ENCODE measurements at places on chromosomes 1 and 21.

GRCh38 chr1:27992276-27992675 is 32.5 kb downstream of the XKR8 start:
- DNase-seq = no peak

- DNase-seq = no peak
Observed at GRCh38 chr21:45415188-45415942, 10.4 kb downstream of the COL18A1 start.

DNA sequence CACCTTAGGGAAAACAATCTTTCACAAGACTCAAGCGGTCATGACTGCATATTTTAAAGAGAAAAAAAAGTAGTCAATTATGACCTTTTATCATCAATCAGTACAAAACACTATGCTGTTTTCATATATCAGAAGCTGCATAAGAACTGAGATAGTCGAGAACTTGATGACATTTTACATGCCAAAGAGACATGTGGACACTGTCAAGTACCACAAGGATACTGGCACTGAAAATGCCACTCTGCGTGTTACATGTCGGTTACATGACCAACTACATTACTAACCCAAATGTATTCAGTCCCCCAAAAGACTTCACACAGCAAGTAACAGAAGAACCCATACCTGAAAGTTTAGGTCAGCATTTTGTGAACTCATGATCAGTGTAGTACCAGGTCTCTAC is 975.0 kb upstream of the ADGRL4 start:
- DNase-seq = no peak

DNA sequence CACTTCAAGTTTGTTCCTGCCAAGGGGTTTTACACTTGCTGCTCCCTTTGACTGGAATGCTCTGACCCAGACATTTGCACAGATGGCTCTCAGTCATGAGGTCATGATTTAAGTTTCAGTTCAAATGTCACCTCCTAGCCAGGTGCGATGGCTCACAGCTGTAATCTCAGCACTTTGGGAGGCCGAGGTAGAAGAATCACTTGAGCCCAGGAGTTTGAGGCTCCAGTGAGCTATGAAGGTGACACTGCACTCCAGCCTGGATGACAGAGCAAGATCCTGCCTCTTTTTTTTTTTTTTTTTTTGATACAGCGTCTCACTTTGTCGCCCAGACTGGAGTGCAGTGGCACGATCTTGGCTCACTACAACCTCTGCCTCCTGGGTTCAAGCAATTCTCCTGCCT is 4.5 kb upstream of the ZMYM4 start:
- DNase-seq = no peak

GRCh38 chr1:6967431-6968111 is 182.3 kb downstream of the CAMTA1 start:
- no peak for DNase-seq

DNA sequence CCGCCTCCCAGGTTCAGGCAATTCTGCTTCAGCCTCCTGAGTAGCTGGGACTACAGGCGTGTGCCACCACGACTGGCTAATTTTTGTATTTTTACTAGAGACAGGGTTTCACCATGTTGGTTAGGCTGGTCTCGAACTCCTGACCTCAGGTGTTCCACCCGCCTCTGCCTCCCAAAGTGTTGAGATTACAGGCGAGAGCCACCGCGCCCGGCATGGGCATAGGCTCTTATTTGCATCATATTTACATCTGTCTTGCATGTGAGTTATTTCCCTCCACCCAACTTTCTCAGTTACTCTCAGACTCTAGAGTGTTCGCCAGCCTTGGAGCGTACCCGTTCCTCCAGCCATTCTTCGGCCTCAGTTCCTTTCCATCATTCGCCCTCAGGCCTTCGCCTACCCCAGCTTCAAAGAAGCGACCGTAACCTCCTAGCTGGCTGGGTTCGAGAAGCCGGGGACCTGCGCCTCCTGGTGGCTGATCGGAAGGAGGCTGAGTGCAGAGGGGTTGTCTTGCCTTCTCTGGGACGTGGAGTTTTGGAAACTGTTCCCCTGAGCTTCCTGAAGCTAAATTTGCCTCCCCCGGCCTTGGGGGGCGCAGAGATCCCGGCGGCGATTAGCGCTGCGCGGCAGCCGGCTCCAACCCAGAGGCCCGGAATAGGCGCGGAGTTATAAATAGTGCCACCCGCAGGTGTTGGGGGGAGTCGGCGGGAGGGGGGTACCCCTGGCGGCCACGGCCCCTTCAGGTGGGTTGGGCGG is 3.6 kb upstream of the ZBTB7B start:
- no peak for DNase-seq

- no peak for DNase-seq
Observed at GRCh38 chr1:181104042-181104789, 15.7 kb downstream of the IER5 start.

DNA sequence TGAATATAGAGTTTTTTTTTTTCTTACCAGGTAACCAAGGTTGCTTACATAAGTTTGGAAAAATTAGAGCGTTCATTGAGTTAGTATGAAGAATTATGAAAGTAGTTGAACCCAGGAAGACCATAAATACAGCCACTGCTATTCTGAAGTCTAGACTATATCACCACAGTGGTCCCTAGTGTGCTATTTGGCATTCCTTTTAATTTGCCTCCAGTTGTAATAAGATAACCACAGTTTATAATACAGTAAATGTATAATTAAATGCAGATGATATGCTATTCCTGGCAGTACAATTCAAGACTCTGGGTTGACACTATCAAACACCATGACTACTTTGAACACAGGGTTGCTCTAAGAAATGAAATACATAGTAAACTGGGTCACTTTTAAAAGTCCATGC is 270.5 kb downstream of the BRINP2 start:
- DNase-seq = no peak

- DNase-seq = no peak
Observed at GRCh38 chr1:66981679-66982078, 56.9 kb downstream of the MIER1 start.

GRCh38 chr1:84156210-84156621 is 12.1 kb downstream of the PRKACB start:
- DNase-seq = no peak

DNA sequence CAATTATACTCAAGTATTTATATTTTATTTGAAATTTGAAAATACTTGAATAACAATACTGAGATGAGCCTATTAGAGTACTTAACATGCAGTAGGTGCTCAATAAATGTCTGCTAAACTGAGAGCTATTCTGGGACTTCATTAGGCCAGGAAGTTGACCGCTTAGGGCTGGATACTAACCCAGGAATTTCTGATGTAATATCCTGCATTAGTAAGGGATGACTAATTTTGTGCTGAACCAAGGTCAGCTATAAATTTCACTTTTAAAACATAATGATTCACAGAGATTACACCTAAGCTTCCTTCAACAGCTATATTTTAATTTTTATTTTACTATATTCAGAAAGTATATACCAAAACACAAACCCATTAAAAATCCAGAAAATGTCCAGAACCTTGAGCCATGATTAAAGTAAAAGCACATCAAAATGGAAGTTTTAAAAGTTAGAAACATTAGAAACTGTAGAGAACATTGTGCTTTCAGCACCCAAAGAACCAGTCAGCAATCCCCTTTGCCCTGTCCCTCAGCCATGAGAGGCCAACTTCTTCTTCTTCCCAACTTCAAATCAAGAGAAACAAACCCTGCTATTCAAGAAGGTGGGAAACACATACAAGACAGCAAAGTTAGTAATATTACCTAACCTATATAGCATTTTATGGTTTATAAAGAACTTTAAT is 35.4 kb downstream of the WNT2B start:
- DNase-seq = no peak

DNA sequence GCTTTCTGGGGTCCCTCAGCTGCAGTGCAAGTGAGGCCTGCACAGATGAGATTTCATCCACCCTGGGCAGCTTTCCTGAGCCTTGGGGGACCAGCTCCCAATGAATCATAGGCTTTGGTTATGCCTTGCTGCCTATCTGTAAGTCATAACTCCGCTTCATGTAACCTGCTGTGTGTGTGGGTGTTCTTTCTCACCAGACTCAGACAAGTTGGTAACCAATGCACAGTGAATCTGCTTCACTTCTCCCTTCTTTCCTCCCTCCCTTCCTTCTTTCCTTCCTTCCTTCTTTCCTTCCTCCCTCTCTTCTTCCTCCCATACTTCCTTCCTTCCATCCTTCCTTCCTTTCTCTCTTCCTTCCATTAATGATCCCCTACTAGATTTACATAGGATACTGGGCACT is 34.4 kb upstream of the PSMB2 start:
- no peak for DNase-seq

DNA sequence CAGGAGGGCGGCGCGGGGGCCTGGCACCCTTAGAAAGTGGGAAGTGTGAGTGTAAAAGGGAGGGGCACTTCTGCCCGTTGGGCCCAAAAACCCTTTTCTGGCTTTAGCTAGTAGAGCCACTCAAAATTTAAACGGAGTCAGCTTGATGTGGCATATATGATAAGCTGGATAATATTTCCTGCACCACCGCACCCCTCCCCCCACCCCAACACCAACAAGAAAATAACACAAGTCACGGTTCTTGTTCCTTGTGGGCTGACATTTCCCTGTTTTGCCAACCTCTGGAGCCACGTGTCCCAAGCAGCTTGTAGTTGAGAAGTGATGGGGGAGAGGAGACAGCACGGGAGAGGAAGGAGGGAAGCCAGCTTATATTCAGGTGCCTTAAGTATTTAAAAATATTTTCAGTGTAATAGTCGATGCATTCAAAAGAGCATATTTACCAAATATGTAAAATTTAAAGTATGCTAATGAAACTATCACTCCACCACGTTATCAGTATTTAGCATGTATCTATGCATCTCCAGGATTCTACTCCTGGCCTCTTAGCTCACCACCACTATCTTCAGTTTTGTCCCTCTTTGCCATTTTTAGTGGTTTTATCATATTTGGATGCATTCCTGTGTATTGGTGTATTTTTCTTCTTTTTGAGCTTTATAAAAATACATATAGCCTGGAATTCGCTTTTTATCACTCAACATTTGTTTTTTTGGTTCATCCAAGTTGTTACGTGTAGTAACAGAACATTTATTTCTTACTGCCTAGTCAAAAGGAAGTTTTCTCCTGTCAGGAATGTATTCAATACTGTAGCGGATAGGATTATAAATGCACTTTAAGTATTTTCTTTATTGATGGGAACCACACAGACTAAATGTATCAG is 773 bp upstream of the DDX59 start:
- no peak for DNase-seq

- DNase-seq = no peak
Observed at GRCh38 chr1:44719318-44719717, 11.7 kb downstream of the RNU5D-1 start.

DNA sequence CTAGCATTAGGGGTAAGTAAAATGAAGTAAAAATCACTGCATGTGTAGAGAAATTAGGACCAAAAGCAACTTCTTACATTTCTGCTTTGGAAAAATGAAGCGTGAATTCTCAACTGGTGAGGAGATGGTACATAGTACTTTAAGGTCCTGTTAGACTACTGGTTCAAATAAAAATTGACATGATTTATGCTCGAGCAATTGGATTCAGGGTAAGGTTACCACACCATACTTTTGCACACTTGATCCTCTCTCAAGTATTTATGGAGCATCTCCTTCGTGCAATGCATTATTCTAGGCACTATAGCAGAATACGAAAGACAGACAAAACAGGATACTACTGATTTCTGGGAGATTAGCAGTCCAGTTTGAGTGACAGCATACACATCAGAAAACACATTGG is 66.2 kb downstream of the BRINP2 start:
- DNase-seq = no peak

DNA sequence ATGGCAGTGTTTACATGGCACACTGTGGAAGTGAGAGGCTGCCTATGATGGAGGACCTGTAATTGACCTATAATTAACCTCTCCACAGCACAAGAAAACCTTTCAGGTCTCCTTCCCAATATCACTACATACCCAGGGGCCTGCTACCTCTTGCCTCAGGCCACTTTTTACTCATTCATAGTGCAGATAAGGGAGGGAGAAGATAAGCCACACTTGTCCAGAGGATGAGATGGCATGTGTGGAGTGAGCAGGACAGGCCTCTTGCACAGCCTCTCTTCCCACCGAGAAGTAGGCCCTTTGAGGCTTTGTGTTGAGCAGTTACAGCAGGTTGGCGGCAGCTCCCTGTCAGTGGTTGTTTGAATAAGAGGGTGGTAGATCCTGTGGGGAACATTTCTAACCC is 31.1 kb upstream of the IKBKE start:
- DNase-seq = no peak

DNA sequence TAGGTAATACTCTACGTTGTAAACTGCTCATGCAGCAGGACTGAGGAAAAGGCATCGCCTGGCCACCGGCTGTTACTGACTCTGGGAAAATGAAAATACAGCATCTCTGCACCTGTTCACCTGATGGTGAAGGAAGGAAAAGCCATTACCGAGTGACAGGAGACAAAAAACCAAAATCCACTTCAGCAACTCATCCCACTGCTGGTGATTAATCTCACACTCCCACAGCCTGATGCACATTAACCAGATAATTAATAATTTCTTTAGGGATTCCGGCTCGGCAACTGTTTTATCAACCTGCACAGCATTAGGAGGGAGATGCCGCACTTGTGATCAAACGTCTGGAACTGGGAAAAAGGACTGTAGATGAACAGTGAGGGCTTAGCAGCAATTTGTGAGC is 183.9 kb upstream of the ESRRG start:
- DNase-seq = no peak

DNA sequence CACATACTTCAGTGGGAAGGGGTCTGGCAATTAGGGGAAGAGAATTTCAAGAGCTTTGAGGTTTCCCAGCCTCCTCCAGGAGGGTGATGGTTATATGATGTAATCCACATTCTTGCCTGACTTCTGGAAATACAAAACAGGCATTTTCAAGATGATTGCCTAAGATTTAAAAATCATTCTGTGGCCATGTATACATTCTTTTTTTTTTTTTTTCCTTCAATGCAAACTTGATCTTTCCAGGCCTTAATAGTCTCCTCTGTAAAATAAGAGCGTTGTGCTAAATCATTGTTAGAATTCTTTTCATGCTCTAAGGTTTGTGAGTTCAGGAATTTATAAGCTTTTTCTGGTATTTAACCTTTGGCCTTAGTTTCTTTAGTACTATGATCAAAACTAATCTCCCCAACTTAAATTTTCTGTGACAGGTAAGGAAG is 192.3 kb upstream of the HMCN1 start:
- no peak for DNase-seq

- DNase-seq = no peak
Observed at GRCh38 chr21:44010429-44010828, 1.7 kb upstream of the TRAPPC10 start.

DNA sequence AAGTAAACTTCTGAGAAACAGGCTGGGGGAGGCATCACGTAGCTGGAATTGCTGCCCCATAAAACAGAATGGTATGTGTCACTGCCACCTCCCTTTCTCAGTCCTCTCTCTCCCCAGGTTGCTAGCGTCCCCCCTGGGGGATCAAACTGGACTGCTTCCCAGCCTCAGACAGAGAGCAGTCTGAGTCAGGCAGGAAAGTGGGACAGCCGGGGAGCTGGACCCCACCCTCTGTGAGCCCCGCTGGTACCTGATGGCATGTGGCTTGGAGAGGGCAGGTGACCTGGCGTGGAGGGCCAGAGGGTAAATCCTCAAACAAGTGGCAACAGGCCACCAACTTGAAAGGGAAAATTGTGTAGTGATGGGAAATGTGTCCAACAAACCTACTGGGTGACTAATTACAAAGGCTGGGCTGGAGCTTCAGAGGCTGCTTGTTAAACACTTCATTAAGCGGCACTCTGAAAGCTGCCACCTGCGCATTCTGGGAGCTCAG is 1.0 kb upstream of the SFN start:
- DNase-seq = no peak

GRCh38 chr1:190957565-190957964 is 479.9 kb upstream of the BRINP3 start:
- DNase-seq = no peak

Data from esophagus squamous epithelium (tissue), 5 donors.